Spinal cord (tissue), 10 donors: ENCODE measurements at places on chromosomes 16 and 17.

DNA sequence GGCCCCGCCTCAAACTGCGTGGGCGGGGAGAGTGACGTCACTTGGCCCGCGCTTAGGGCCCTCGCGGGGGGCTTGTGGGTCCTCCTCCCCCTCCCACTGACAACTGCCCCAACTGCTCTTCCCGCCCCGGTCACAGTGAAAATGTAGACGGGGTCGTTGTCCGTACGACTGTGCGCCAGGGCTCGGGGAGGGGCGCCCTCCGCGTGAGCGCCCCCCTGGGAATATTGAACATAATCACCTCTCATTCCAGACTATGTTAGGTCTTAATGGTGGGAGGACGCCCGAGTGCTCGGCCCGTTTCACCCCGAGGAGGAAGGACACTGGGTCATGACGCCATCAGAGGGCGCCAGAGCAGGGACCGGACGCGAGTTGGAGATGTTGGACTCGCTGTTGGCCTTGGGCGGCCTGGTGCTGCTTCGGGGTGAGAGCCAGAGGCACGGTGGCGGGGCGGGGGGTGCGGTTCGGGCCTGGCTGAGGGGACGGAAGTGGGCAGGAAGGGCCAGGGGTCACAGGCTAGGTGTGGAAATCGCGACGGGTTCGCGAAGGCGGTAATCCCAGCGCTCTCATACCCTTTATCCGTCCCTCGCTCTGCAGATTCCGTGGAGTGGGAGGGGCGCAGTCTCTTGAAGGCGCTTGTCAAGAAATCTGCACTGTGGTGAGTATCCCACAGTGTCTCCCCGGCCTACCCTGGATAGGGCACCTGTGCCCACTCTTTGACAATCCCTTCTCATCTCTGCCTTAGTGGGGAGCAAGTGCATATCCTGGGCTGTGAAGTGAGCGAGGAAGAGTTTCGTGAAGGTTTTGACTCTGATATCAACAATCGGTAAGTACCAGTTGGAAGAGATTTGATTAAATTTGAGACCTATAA lies at the start of gene ELP5:
TSS of gene ELP5 (plus strand) at position 40 of the 868 bp plus-strand sequence. CDS start at position 376, 336 bp downstream.
- DNase-seq = peak; percentile 88

DNA sequence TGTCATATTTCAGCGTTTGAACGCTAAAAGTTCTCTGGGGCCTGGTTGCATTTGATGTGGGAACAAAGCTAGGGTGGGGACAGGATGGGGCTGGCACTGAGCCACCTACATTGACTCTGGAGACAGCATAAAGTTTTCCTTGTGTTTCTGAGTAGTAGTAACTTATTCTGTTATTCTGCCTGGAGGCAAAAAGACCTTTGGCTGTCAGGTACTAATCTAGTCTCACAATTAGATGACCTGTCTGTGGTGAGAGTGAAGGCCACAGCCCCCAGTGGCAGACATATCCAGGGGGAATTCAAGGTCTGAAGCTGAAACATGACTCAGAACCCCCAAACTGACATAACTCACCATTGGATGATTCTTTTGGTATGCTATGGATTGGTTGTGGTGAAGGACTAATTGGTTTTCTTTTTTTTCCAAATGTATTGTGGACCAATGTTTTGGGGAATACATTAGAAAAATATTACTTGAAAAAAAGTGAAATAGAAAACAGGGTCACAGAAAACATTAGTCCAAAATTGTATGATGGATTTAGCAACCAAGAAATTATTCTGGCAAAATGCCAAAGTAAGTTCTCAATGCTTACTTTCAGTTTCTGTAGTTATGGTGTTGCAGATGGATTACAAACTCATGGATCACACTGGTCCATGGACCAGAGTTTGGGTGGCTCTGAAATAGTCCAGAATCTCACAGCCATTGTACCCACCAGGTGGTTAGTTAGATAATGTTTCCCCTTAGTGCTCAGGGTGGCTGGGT lies 10.5 kb upstream of the SALL1 start:
- DNase-seq = no peak

- no peak for DNase-seq
Observed at GRCh38 chr16:72889616-72890582, 158.0 kb downstream of the ZFHX3 start.

DNA sequence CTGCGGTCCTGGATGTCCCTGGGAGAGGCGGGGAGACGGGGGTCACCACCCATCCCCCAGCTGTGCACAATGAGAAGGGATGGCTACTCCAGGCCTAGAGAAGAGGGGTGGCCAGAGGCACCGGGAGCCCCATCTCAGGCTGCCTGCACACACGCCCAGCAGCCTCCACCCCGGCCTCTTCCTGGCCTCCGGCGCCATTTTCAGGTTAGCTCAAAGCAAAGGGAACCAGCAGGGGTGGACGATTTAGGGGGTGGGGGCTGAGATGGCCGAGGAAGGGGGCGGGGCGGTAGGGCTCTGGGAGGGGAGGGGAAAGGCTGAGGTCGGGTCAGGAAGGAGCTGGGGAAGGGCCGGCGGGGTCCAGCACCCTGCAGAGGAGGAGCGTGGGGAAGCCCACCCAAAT lies 42.8 kb downstream of the SRCIN1 start:
- DNase-seq = no peak

- DNase-seq = no peak
Observed at GRCh38 chr17:66375121-66375520, 72.7 kb downstream of the PRKCA start.

DNA sequence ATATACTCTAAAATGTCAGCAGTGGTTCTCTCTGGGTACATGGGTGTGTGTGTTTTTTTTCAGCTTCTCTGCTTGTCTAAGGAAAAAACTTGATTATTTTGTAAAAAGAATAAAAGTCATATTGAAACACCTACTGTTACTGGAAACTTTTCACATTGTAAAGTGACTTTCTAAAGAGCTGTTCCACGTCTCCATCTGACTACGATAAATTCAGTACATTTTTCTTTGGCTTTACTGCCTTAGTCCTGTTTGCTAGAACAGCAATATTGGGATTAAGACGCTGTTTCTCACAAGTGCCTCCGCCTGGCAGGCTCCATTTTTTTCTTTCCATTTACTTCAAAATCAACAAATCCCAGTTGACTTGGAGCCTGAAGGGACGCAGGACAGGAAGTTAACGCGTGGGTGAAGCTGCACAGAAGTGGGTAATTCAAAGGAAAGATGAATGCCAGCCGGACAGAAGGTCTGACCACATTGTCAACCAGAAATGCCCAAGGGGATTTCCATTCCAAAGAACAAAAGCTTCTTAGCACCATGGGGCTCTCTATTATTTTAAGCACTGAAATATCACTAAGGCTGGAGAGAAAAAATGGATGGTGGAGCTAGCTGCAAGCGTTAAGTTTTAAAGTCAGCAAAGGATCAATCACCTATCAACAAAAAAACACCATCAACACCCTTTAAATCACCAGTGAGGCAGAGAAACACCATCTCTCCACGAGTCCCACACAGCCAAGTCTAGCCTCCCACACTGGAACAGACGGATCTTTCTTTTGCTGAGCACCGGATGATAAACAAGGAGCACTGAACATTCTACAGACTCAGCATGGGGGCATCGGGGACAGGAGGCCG lies 8.4 kb downstream of the GLOD4 start:
- DNase-seq = no peak

DNA sequence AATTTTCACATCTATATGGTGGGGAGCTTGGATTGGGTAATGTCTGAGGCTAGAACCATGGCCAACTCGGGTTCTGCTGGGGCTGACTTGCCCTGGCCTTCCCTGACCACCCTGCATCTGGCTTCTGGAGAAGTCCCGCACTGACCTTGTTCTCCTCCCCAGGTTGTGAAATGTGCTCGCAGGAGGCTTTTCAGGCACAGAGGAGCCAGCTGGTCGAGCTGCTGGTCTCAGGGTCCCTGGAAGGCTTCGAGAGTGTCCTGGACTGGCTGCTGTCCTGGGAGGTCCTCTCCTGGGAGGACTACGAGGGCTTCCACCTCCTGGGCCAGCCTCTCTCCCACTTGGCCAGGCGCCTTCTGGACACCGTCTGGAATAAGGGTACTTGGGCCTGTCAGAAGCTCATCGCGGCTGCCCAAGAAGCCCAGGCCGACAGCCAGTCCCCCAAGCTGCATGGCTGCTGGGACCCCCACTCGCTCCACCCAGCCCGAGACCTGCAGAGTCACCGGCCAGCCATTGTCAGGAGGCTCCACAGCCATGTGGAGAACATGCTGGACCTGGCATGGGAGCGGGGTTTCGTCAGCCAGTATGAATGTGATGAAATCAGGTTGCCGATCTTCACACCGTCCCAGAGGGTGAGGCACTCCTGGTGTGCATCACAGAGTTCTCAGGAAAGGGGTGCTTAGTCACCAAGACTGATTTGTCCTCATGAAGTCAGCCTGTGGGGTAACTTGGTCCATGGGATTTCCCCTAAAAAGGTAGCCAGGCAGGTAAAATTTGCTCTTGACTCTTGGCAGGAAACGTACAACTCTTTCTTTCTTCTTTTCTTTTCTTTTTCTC lies 6.1 kb downstream of the NOD2 start:
- no peak for DNase-seq

- DNase-seq = no peak
Observed at GRCh38 chr17:43830510-43831140, 2.3 kb downstream of the MPP3 start.

DNA sequence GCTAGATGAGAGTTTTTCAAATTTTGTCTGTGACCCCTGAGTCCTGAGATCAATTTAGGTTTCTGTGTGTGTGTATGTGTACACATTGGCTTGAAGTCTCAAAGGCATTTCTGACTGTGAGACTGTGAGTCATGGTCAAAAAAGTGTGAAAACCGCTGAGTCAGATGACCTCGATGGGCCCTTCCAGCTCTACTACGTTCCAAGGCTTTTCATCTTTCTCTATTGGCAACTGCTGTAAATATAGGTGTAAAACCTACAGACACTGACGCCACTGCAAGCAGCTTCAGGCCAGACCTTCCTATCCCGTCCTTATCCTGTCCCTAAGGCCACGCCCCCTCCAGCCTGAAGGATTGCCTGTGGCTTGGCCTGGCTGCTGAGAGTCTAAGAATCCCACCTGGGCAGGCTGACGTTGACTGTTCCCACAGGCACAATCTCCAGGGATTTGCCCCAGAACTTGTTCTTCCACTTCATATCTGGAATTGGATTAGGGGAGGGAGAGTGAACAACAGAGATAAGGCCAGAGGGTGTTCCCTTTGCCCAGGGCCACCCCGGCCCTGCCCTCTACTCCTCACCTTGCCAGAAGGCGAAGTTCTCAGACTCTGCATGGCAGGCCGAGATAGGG lies 11.3 kb downstream of the OSBPL7 start:
- no peak for DNase-seq

GRCh38 chr16:2689968-2690801 lies 7.9 kb downstream of the KCTD5 start:
- no peak for DNase-seq

GRCh38 chr17:65231662-65232335 lies 94.6 kb downstream of the RGS9 start:
- peak; percentile 93 for DNase-seq
